ENCODE measurements at places on chromosomes 2 and 18.

- DNase-seq = no peak
These were observed 105.6 kb downstream of the MAP4K4 start for GRCh38 chr2:101803128-101803527.

GRCh38 chr18:40355726-40356125 lies 1599.3 kb upstream of the PIK3C3 start:
- DNase-seq = no peak

- peak; percentile 39 for DNase-seq
These were observed 16.6 kb upstream of the E2F6 start for GRCh38 chr2:11482473-11483035.

DNA sequence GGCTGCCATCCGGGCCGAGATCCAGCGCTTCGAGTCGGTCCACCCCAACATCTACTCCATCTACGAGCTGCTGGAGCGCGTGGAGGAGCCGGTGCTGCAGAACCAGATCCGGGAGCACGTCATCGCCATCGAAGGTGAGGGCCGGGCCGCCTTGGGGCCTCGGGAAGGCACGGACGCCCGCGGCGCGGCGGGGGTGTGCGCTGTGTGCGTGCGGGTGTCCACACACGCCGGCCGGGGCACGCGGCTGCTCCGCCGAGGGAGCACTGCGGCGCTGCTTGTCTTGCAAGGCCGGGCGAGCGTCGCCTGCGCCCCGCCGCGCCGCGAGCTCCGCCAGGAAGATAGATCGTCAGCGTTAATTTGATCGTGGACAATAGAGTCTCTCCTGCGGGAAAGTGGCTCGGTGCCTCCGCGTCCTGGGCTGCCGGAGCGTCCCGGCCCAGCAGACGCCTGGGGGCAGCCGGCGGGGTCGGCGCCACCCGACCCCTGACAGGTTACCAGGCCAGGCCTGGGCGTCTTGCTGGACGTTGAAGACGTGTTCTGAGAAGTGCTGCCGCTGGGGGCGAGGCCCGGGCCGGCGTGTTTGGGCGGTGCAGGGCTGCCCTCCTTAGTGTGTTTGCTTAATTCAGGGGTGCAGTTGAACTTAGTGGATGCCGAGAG lies 1.0 kb downstream of the AGAP1 start:
- DNase-seq = no peak

GRCh38 chr2:197850882-197851450 lies 46.6 kb downstream of the PLCL1 start:
- DNase-seq = no peak

DNA sequence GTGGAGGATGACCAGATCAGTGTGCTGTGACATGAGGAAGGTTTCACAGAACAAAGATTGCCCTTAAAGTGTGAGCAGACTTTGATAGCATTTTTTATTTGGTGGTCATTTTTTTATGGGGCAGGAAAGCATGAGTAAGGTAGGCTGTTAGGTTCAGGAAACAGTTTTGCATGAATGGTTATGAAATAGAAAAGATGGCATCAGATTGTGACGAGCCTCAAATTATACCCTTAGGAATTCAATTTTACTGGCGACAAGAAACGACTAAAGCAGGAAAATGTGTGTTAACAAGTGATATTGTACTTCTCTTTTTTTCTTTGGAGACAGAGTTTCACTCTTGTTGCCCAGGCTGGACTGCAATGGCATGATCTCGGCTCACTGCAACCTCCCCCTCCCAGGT lies 44.7 kb downstream of the PIK3C3 start:
- DNase-seq = no peak

DNA sequence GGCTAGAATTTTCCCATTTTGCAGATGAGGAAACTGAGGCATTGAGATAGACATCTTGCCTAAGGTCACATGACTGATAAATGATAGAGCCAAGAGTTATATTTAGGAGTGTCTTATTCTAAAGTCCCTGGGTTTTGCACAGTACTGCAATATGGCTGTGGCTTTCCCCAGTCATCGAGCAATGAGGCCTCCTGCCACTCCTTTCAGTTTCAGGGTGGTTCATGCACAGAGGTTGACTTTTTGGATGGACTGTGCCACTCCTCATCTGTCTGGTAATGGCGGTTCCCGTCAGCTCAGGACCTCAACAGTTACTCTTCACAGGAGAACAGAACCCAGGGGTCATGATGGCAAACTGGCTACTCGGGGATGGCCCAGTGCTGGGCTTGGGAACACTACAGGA lies 131.1 kb downstream of the ACKR3 start:
- DNase-seq = no peak

DNA sequence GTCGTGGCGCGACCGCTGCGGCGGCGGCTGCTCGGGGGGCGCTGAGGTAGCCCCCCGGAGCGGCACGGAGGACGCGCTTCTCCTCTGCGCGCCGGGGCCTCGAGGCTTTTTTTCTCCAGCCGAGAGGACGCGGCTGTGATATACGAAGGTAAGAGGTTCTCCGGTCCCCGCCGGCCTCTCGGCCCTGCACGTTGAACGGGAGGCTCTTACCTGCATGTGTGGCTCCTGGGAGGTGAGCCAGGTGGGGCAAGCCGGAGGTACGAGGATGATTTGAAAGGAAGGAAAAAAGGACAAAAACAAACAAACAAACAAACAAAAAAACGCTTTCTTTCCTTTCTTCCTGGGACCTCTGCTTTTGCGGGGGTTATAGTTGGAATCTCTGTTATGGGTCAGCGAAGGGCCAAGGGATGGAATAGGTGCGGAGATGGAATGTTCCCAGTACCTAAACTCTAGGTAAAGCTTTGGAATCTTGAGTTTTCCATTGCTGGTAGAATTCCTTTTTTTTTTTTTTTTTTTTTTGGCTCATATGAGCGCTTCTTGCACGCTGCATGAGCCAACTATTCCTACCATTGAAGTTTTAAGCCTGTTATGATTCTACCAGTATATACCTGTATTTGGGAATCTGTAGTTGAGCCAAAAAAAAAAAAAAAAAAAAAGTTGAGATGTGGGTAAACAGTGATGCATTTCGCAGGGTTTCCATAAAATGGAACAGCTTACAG lies 674 bp downstream of the PTPN4 start:
- DNase-seq = no peak

Data from HuH-7.5 (cell line).